ENCODE measurements at places on chromosomes 2 and 18.

GRCh38 chr2:54560146-54560881, 104.2 kb downstream of the SPTBN1 start:
- DNase-seq = peak; percentile 73

GRCh38 chr18:75880925-75881504, 453.5 kb upstream of the SMIM21 start:
- no peak for DNase-seq

- DNase-seq = no peak
Observed at GRCh38 chr2:158575051-158575635, 118.4 kb downstream of the PKP4 start.

- no peak for DNase-seq
Observed at GRCh38 chr18:57659460-57660102, 37.9 kb upstream of the NARS1 start.

GRCh38 chr2:195363496-195363895, 293.5 kb upstream of the SLC39A10 start:
- DNase-seq = no peak

DNA sequence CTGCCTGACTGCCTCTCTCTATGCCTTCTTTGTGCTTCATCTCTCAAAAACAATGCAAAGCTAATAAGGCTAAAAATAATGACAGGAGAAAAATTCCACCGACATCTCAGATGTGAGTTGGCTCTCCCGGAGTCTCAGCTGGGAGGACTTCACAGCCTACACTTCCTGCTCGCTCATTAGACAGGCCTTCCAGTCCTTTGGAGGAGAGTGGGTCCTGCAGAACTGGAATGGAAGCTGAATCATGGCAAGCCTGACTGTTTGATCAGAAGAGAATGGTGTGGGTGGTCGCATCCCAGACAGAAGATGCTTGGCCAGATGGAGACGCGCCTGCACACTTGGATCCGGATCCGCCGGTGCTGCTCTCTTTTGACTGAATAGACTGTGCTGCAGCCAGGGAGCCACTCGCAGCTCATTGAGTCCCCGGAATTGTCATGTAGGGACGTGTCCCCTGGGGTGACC, 49.7 kb downstream of the TRIB2 start:
- DNase-seq = no peak

DNA sequence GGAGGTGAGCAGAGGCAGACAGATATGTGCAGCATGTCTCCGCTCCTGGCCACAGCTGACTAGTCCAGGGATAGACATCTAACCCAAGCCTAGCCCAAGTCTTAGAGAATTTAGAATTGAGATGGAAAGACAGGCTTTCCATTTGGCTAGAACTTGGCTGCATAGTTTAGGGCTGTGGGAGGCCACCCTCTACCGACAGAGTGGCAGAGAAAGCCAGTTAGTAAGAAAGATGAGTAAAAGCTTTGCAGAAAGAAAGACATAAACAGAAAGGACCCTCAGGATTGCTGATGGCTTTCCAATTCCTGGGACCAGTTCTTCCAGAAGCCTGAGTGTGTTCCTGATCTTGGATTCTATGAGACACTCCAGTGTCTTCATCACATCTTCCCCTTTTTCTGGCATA, 62.1 kb downstream of the DYM start:
- DNase-seq = no peak

- DNase-seq = no peak
Observed at GRCh38 chr2:231039294-231039664, 2.0 kb downstream of the C2orf72 start.

DNA sequence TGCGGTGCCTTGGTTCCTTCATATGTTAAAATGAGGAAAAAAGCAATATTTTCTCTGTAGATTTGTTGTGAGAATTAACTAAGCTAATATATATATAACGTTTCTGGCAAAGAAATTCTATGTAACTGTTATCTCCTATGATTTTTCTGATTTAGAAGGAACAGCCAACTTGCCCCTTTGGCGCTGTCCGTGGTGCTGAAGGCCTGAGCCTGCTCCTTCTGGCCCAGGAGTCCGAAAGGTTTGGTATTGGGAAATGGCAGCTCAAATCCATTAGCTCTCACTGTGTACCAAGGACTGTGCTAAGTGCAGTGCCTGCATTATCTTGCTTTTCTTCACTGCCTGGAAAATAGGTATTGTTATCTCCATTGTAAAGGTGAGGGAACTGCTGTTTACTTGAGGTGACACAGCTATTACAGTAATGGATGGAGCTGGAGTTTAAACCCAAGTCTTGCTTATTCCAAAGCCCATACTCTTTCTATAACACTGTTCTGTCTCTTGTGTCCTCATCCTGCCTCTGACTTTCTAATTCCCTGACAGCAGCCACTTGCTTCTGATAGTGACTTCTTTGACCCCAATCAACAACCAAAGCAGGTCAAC, 52.2 kb downstream of the C1QL2 start:
- no peak for DNase-seq

- no peak for DNase-seq
Observed at GRCh38 chr2:53787614-53788289, 908 bp downstream of the ERLEC1 start.

DNA sequence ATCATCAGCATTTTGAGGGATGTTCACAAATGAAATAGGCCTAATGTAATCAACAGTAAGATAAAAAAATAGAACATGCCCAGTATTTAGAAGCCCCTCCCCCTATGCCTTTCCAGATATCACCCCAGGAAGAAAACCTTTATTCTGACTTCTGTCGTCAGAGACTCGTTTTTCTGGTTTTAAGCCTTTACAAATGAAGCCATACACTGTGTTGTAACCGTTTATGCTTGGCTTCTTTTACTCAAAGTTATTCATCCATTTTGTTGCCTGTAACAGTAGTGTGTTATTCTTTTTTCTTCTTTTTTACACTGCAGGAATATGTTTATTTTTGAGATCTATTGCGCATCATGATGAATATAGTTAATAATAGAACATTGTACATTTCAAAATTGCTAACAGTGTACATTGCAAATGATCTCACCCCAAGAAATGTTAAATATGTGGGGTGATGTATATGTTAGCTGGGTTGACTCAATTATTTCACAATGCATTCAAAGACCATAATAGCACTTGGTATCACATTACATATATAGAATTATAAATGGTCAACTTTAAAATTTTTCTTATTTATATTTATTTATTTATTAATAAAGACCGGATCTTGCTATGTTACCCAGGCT, 28.1 kb upstream of the PNPT1 start:
- no peak for DNase-seq

GRCh38 chr2:235734688-235735231, 240.9 kb downstream of the AGAP1 start:
- no peak for DNase-seq

GRCh38 chr2:200379481-200380090, 73.1 kb downstream of the SPATS2L start:
- DNase-seq = no peak

All from right kidney (tissue), 9 donors.